A549 treated with GW870086 at 1 μM for 4 hours (cell line): ENCODE measurements at places on chromosomes 5 and 9. TPM values are rescaled to one million over a fixed set of nuclear protein-coding genes. Genes with fewer than 3 reads are reported as not detected.

Gene SHOC1
- total RNA-seq = 0.05 TPM in 1 of 5 replicates, not detected in the others

Gene SLC25A2
- total RNA-seq = not detected in 5 replicates

Gene PGM5
- not detected in 5 replicates for total RNA-seq

Gene FRMD3
- 4.8 to 7.6 TPM (median 6.2 TPM) in 5 replicates for total RNA-seq

Gene RNF183
- total RNA-seq = 0.19 TPM in 1 of 5 replicates, not detected in the others

Gene RANBP17
- 2.3 to 3.2 TPM (median 2.9 TPM) in 5 replicates for total RNA-seq

Gene PCDHB8
- 0.24 to 0.39 TPM (median 0.32 TPM) in 5 replicates for total RNA-seq

Gene TEK
- 0.07 to 0.16 TPM (median 0.11 TPM) in 5 replicates for total RNA-seq

Gene PIGO
- total RNA-seq = 41.0 to 59.8 TPM (median 50.6 TPM) in 5 replicates

Gene PCDHA1
- total RNA-seq = 0.09 to 0.18 TPM (median 0.15 TPM) in 5 replicates

Gene SUSD3
- 0.65 to 1.1 TPM (median 0.83 TPM) in 5 replicates for total RNA-seq

Gene HAPLN1
- total RNA-seq = not detected in 5 replicates

Gene CARD9
- total RNA-seq = 0.82 to 1.9 TPM (median 1.2 TPM) in 5 replicates

Gene NKD2
- total RNA-seq = 15.5 to 19.9 TPM (median 18.5 TPM) in 5 replicates

Gene CNTNAP3
- total RNA-seq = 7.5 to 11.7 TPM (median 10.3 TPM) in 5 replicates

Gene TMEM232
- 0.19 to 0.28 TPM in 2 of 5 replicates, not detected in the others for total RNA-seq

Gene FBP2
- total RNA-seq = not detected in 5 replicates

Gene MARVELD2
- 2.2 to 3.2 TPM (median 2.4 TPM) in 5 replicates for total RNA-seq

Gene PCDHA4
- 1.6 to 2.2 TPM (median 2.0 TPM) in 5 replicates for total RNA-seq

Gene EPB41L4B
- total RNA-seq = 17.9 to 21.3 TPM (median 20.6 TPM) in 5 replicates

Gene PHF24
- total RNA-seq = 0.07 to 0.29 TPM (median 0.16 TPM) in 5 replicates

Gene PPP1R26
- total RNA-seq = 14.8 to 19.9 TPM (median 19.3 TPM) in 5 replicates

Gene ZNG1E
- 67.5 to 75.2 TPM (median 69.1 TPM) in 5 replicates for total RNA-seq
